HS-27A (cell line): ENCODE measurements at places on chromosomes 16 and 17.

- peak; percentile 27 for DNase-seq
These were observed 41.1 kb downstream of the FTO start for GRCh38 chr16:53745086-53745485.

GRCh38 chr16:67837811-67838210 lies 4.3 kb upstream of the THAP11 start:
- no peak for DNase-seq

GRCh38 chr16:3049921-3050481 lies 3.6 kb downstream of the MMP25 start:
- DNase-seq, result no peak

DNA sequence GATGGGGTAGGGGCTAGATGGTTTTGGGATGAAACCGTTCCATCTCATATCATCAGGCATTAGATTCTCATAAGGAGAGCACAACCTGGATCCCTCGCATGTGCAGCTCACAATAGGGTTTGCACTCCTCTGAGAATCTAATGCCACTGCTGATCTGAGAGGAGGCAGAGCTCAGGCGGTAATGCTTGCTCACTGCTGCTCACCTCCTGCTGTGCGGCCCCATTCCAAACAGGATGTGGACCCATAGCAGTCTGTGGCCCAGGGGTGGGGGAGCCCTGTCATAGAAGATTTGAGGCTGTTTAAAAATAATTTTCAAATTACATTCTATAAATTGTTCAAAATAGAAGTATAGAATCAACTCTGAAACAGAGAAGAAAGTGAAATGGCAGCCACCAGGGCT lies 50.8 kb downstream of the PHKB start:
- no peak for DNase-seq

DNA sequence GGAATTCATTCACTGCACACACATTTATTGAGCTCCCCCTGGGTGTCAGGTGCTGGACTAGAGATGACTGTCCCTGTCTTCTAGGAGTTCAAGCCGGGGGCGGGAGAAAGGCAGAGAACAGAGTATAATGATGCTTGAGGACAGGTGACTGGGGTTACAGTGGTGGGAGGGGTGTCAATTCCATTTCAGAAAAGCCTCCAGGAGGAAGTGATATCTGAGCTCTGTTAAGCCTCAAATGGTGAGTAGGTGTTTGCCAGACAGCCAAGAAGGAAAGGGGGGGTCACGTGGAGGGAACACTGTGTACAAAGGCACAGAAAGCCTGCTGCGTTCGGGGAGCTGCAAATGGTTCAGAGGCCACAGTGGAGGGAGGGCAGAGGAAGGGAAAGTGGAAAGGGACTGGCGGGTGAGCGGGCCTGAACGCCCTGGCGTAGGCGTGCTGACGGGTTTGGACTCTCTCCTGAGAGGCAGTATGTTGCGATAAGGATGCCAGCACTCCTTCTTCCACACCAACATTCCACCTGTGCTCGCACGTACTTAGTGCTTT lies 9.7 kb upstream of the NXPH3 start:
- DNase-seq, result no peak
